ENCODE measurements at places on chromosomes 4 and X.

DNA sequence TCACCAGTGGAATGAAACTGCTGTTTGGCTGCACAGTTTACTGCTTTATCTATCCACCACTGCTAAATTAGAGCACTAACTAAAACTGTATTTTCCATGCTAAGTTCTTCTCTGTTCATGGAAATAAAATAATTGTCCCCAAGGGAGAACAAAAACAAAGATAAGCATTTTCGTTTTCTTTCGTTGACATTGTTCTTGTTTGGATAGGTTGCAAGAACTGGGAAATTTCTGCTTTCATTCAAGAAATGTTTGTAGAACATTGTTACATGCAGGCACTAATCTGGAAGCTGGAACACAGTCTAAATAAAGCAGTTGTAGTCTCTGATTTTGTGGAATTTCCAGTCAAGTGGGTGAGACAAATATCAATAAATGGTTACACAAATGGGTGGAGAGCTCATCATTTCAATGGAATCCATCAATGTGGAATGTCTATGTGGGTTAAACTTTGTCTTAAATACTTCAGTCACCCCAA is 5.8 kb upstream of the CXCL8 start:
- no peak for DNase-seq

GRCh38 chrX:109643687-109644086 is 18.7 kb upstream of the KCNE5 start:
- no peak for DNase-seq

DNA sequence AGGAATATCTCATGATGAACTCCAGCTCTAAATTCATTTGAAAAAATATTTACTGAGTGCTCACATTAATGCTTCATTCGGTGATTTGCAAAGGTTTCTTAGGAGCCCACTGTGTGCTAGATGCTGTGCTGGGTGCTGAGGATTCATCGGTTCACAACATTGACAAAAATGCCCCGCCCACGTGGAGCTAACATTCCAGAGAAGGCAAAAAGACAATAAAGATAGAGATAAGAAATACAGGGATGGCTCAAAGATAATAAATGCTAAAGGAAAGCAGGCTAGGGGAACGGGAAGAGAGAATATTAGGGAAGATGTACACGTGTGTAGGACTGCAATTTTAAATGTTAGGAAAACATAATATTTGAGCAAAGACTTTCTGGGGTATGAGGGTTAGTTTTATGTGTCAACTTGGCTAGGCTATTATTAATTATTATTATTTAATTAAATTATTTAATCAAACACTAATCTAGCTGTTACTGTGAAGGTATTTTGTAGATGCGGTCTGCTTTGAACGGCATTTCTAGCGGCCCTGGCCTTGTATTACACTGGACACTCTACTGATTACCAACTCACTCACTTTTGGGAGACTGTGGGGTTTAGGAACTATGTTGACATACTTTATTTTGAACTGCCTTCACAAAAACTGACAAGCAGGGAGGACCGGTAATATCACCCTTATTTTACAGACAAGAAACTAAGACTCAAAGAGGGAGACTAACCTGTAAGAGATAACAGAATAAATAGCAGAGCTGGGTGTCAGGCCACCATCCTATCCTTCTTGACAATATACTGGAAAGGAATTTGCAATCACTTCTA is 61.9 kb upstream of the IRF2 start:
- DNase-seq: no peak

DNA sequence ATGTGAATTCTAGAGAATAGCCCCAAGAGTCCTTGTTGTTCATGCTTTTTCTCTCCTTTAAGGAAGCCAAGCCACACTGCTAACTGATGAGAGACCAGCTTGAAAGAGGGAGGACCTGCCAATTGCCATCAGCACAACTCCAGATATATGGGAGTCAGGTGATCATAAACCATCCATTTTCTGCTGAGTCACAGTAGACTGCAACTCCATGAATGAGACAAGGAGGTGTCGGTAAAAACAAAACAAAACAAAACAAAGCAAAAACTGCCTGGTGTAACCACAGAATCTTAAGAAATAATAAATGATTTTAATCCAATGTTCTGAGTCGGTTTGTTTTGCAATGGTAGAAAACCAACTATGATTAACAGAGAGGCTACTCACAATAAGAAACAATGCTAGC is 837.3 kb downstream of the PCDH7 start:
- DNase-seq: no peak

- DNase-seq: no peak
Measured at GRCh38 chrX:69036674-69037573, 128.3 kb downstream of the PJA1 start.

DNA sequence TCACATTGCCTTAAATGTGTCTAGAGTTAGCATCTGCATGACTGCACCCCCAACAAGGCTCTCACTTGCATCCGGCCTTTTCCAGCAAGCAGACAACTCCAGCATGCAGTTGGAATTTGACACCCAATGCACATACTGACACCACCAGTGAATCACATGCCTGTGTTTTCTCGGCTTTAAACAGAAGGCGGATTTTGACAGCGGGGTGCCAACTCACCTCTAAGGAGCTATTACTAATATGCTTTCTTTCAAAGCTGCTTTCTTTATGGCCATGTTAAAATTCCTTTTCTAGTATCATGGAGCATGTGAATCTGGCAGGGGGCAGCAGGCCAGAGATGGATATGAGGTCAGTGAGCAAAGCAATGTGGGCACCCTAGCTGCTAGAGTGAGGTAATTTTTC is 78.0 kb upstream of the CLNK start:
- no peak for DNase-seq

DNA sequence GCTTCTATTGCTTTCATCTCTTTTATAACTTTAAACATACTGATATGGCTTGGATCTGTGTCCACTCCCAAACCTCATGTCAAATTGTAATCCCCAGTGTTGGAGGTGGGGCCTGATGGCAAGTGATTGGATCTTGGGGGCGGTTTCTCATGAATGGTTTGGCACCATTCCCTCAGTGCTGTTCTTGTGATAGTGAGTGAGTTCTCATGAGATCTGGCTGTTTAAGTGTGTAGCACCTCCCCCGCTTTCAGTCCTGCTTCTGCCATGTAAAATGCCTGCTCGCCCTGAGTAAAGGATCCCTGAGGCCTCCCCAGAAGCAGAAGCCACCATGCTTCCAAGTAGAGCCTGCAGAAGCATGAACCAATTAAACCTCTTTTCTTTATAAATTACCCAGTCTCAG is 17.7 kb downstream of the MND1 start:
- DNase-seq: no peak

- DNase-seq: no peak
Measured at GRCh38 chr4:155495572-155496293, 119.0 kb upstream of the MAP9 start.

GRCh38 chr4:6988016-6988715 is 55.0 kb upstream of the TADA2B start:
- DNase-seq: no peak

DNA sequence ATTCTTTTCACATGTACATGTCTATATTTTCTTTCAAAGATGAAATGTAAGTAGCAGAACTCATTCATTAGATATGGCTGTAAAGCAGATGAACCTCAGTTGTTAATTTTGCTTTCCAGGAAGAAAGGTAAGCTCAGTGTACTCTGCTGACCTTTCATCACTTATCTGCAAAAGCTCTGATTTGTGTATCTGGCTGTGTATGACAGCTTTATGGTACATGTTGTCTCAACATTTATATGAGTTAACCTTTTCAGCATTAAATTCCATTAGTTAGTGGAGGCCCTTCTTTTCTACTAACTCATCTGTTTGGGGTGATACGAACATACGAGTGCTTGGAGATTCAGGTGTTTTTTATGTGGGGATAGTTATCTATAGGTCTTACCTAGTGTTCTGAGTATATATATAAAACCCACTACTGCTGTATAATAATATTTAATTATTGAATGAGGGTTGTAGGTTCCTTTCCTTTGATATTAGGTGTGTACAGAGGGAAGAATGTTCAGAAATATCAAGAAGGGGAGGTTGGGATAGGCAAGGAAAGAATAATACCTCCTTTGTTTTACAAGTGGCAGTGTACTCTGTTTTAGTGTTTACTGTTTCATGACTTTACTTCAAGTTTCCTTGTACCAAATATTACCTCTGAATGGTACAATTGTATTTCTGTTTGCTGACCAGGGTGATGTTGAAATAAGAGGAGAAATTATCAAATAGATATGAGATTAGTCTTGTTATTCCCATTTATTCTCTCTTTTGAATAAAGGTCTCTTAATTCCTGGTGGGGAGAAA is 395.5 kb downstream of the ARHGAP24 start:
- no peak for DNase-seq

DNA sequence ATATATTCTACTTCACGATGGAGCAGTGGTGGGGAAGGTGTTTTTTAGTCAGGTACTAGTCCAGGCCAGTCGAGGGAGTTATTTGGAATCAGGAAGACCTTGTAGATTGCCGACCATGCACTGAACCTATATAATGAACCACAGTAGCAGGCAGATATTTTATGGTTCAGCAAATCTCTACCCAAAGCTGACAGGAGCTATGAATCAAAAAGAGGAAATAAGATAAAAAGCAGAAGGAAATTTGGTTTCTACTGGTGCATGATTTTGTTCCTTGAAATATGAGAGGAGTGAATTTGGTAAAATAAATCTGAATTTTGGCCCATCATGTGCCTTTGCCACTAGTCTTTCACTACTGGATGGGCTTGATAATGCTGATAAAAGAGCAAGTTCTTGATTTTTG is 924.3 kb upstream of the DIAPH2 start:
- no peak for DNase-seq

DNA sequence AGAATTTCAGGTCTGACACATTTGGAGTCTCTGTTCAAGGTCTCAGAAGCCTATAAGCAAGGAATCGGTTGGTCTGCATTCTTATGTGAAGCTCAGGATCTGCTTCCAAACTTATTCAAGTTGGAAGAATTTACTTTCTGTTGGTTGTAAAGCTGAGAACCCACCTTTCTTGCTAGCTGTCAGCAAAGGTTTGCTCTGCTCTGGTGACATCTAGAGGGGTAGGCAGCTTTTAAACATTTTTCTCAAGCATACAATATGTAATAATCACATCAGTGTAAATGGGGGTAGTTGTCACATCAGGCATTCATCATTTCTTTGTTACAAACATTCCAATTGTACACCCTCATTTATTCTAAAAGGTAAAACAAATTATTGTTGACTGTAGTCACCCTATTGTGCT is 935.2 kb downstream of the TRAM1L1 start:
- no peak for DNase-seq

DNA sequence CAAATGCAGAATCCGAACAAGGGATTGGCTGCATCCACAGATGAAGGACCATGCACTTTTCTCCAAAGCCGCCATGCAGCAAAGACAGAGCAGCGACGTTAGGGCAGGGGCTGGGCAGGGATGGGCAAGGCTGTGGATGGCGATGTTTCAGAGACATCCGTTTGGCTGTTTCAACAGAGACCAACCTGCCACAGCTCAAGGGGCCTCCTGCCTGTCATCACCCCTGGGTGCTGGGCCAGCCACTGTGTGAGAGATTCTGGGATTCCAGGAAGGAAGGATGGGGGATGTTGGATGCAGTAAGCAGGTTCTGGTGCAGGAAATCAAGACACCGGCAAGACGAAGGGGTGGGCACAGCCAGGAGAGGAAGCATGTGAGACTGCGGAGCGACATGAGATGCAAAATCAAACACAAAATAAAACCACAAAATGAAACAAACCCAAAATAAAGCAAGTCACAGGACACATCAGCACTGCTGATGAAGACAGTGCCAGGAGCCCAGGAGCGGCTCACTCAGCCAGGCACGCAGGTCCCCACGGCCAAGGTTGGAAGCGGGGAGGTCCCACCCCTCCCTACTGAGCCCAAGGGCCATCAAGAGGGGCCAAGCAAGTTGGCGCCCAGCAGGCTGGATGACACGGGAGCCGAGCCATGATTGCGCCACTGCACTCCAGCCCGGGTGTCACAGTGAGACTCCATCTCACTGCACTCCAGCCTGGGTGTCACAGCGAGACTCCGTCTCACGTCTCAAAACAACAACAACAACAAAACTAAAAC is 68.1 kb downstream of the FAM53A start:
- DNase-seq: no peak

DNA sequence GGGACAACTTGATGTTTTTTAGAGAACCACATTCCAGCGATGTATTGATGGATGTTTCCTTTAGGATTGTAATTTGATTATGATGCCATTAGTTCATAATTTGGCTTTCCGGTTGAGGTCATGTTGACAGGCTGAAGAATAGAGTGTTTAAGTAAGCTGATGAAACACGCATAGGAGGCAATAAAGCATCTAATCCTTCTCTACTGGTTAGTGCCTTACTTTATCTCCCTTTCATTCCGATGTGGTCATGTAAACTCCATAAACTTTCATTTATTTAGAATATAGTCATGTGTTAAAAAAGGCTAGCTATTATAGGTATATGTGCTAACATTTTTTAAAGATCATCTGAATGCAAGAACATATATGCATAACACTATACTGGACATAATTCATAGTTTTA is 15.0 kb downstream of the FRMPD4 start:
- no peak for DNase-seq

- DNase-seq: no peak
Measured at GRCh38 chr4:2822461-2823300, 21.0 kb upstream of the ADD1 start.

DNA sequence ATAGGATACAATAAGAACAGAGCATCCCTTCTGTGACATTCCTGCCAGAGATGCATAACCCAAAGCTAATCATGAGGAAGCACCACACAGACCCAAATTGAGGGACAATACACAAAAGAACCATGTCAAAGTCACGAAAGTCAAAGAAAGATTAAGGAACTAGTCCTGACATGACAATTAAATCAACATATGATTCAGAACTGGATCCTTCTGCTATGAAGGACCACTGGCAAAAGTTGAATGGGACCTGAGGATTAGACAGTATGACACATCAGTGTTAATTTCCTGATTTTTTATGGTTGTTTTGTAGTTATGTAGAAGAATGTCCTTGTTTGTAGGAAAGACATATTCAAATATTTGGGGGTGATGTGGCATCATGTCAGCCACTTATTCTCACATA is 13.9 kb downstream of the ACOT9 start:
- no peak for DNase-seq

DNA sequence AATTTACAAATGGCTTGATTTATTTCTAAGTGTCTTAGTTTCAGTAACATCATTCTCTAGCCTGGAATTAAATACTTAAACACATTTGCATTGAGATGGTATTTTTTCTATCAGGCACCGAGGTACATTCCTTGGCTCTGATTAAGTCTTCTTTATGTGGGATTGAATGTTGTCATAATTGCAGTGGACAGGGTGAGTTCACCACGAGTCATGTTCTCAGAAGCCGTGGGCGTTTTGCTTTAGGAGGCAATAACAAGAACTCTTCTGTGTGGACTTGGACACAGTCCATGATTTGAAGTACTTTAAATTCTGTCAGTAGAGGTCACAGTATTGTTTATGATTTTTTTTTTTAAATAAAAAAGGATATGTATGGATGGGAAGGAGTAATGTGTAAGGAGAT is 57.1 kb upstream of the EFHC2 start:
- no peak for DNase-seq

DNA sequence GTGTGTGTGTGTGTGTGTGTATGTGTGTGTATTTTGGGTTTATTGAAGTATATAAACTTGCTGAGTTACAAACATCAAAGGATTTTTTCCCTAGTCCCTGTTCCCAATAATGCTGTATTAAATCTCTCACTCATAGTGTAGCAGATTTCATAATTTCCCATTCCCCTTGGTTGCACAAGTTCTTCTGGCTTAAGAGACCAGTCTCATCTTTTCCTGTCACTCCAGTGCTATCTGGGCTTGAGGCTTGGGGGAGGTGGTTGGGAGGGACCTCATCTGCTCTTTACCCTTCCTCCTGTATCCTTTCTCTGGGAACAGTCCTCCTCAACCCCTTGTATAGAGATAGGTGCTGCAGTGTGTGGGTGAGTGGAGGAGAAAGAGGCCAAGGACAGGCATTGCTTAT is 285.4 kb upstream of the BOD1L1 start:
- DNase-seq: no peak

GRCh38 chr4:73673286-73673685 is 53.0 kb upstream of the RASSF6 start:
- DNase-seq: no peak

Data from T-helper 1 cell (primary cell).